ENCODE measurements at places on chromosomes 5 and 9. TPM values are rescaled to one million over a fixed set of nuclear protein-coding genes. Genes with fewer than 3 reads are reported as not detected.
A peak's percentile ranks its signal among the peaks of the same experiment; 100 is the strongest.

DNA sequence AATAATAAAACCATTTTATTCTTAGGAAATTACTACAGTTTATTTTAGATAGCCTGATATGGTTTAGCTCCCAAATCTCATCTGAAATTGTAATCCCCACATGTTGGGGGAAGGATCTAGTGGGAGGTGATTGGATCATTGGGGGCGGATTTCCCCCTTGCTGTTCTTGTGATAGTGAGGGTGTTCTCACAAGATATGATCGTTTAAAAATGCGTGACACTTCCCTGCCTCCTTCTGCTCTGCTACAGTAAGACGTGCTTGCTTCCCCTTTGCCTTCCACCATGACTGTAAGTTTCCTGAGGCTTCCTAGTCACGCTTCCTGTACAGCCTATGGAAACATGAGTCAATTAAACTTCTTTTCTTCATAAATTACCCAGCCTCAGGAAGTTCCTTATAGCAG lies 122.4 kb upstream of the FGF10 start:
- H3K27me3 ChIP-seq: no peaks in the 10 kb centered on the region
- no peaks in the 10 kb centered on the region for H3K36me3 ChIP-seq
- no peak overlapping the region for H3K27ac ChIP-seq
- H3K4me1 ChIP-seq: no peaks in the 10 kb centered on the region
- no peak for DNase-seq
- H3K4me3 ChIP-seq: no peak overlapping the region

SPINK1 gene
- total RNA-seq: 74.5 TPM

CCNH gene
- 50.1 TPM for total RNA-seq

- H3K4me3 ChIP-seq: no peak overlapping the region
- no peaks in the 10 kb centered on the region for H3K4me1 ChIP-seq
- H3K27ac ChIP-seq: no peak overlapping the region
- H3K27me3 ChIP-seq: no peaks in the 10 kb centered on the region
Observed at GRCh38 chr5:158060212-158060611, 201.3 kb upstream of the CLINT1 start.

CYLC2 gene
- not detected for total RNA-seq

- H3K27ac ChIP-seq: no peak overlapping the region
- H3K4me1 ChIP-seq: no peaks in the 10 kb centered on the region
- H3K36me3 ChIP-seq: no peaks in the 10 kb centered on the region
- no peaks in the 10 kb centered on the region for H3K27me3 ChIP-seq
- H3K4me3 ChIP-seq: no peak overlapping the region
- DNase-seq: no peak
Observed at GRCh38 chr9:26170190-26170589, 491.9 kb upstream of the TUSC1 start.

DNA sequence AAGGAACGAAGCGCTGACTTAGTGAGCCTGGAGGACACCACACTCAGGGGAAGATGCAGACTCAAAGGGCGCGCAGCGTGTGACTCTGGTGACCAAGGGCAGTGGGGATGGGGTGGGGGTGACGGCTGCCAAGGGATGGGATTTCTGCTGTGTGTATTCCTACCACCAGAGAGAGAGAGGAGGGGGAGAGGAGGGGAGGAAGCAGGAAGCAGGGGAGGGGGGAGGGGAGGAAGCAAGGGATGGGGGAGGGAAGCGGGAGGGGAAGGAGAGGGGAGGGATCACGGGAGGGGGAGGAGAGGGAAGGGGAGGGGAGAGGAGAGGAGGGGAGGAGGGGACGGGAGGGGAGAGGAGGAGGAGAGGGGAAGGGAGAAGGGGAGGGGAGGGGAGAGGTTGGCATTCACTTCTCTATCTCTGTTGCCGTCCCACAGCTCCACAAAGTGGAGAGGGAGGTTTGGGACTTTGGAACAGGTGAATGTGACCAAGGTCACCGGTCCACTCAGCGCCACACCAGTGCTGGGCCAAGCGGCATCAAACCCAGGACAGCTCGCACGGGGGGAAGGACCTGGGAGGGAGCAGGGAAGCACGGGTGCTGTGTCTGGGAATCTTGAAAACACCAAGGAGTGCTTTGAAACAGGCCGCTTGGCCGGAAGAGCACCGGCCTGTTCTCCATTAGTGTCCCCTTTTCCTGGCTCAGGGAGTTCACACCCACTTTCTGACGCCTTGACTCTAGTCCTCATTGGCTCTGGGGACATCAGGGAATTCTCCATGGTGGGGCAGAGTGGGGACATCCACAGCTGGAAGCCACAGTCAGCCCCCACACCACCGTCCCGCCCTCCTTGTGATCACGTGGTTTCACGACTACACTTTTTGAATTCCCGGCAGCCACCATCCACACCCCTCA lies 77.4 kb downstream of the VAV2 start:
- H3K36me3 ChIP-seq: no peaks in the 10 kb centered on the region
- H3K27ac ChIP-seq: no peak overlapping the region
- H3K4me1 ChIP-seq: peaks cover 15% of the 10 kb centered on the region
- no peaks in the 10 kb centered on the region for H3K27me3 ChIP-seq
- no peak for DNase-seq
- H3K4me3 ChIP-seq: no peak overlapping the region

CTSV gene
- total RNA-seq: 1.1 TPM

PCDHA2 gene
- 0.18 TPM for total RNA-seq

GRCh38 chr5:146647656-146648199 lies 131.7 kb upstream of the GPR151 start:
- no peaks in the 10 kb centered on the region for H3K4me1 ChIP-seq
- no peaks in the 10 kb centered on the region for H3K27me3 ChIP-seq
- no peaks in the 10 kb centered on the region for H3K36me3 ChIP-seq

NPR3 gene
- total RNA-seq: 16.5 TPM

DNA sequence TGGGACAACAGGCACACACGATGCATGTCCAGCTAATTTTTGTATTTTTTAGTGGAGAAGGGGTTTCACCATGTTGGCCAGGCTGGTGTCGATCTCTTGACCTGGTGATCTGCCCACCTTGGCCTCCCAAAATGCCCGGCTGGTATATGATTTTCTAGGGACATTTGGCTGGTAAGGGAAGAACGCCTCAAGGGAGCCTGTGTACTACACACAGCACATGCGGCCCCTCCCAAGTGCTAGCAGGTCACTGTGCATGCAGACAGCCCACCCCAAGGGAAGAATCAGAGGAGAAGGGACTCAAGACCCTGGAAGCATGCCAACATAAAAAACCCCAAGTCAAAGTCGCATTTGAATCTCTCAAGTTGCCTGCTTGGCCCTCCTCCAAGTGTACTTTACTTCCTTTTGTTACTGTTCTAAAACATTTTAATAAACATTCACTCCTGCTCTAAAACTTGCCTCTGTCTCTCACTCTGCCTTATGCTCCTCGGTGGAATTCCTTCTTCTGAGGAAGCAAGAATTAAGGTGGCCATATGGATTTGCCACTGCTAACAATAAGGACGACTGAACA lies 24.3 kb upstream of the OTULINL start:
- peaks cover 36% of the 10 kb centered on the region for H3K4me1 ChIP-seq
- peak overlapping the region; percentile 5 for H3K27ac ChIP-seq
- H3K27me3 ChIP-seq: no peaks in the 10 kb centered on the region

LRRC19 gene
- total RNA-seq: not detected

DNA sequence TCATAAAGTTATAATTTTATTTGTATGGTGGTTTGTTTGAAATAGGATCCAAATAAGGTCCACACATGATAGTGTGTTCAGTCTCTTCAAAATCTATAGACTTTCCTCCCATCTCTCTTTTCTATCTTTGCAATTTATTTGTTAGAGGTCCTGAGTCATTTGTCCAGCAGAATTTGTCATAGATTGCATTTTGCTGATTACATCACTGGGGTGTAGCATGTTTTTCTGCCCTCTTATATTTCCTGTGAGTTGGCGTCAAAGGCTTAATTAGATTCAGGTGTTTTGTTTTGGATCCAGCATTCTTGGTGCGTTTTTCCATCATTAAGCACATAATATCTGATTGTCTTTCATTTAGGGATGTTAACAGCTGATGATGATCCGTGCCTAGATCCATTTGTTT lies 15.0 kb downstream of the CYFIP2 start:
- no peak overlapping the region for H3K4me3 ChIP-seq
- H3K36me3 ChIP-seq: no peaks in the 10 kb centered on the region
- H3K4me1 ChIP-seq: peaks cover 35% of the 10 kb centered on the region
- no peaks in the 10 kb centered on the region for H3K27me3 ChIP-seq

DNA sequence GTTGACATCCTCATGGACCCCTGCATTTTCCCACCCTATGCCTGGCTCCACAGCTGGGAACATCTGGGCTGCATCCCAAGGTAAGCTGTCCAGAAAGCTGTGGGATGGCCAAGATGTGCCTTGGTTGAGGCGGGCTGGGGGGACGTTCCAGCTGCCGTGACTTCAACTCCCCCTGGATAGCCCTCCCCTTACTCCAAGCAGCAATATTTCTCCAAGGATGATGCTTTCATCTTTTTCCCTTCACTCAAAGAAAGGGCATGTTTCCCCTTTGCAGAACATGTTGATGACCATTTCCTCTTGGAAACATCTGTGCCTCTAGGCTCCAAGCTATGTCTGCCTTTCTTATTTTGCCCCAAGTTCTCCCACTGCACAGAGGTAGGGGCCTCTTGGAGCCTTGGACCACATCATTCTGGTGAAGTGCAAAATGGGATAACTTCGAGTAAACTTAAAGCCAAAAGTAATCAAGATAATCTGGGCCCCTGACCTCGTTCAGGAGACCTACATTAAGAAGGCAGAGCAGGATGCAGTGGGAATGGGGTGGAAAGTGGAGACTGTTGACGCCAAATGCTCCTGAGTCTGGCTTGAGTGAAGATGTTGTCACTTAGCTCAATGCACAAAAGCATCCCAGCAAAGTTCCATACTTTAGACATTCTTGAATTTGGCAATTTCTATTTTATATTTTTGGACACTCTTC lies 175.2 kb downstream of the GAS1 start:
- H3K36me3 ChIP-seq: no peaks in the 10 kb centered on the region
- no peaks in the 10 kb centered on the region for H3K27me3 ChIP-seq
- DNase-seq: no peak
- H3K4me1 ChIP-seq: no peaks in the 10 kb centered on the region
- H3K27ac ChIP-seq: no peak overlapping the region

DNA sequence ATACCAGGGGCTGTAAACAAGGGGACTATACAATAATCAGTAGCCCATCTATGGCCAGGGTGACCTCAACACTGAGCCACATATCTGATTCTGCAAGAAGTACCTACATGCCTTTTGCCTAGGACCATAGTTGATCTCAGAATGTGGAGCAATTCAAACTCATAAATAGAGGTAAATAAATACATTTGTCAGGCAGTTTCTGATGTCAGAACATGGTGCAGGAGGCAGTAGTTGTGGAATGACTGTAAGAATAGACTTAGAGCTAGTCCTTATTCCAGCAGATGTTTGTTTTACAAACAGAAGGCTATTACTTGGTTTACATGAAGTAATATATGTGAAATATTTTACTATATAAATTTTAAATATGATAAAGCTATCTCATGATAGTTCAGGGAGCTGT lies 330.7 kb upstream of the DAB2 start:
- H3K27me3 ChIP-seq: no peaks in the 10 kb centered on the region
- peaks cover 8% of the 10 kb centered on the region for H3K4me1 ChIP-seq
- no peak overlapping the region for H3K4me3 ChIP-seq
- no peak for DNase-seq

ADAMTS6 gene
- 6.3 TPM for total RNA-seq

GRCh38 chr5:122515709-122516431 lies 203.8 kb downstream of the SNCAIP start:
- H3K36me3 ChIP-seq: no peaks in the 10 kb centered on the region
- DNase-seq: peak; percentile 38
- H3K27ac ChIP-seq: no peak overlapping the region
- no peaks in the 10 kb centered on the region for H3K27me3 ChIP-seq
- H3K4me1 ChIP-seq: no peaks in the 10 kb centered on the region
- no peak overlapping the region for H3K4me3 ChIP-seq

DNA sequence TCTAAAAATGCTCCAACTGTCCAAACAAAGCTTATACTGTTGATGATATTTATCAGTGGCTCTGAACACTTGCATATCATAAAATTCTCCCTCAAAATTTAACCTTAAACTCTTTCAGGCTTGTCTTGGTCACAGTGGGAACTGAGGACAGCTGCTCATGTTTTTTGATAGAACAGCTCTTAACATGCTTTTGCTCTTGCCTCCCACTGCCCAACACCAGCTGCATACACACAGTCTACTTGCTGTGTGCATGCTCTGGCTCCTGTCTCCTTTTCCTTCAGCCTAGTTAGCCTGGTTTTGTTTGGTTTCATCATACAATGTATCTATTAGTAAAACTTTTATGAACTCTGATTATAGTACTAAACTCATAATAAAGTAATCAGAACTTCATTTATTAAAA lies 64.6 kb downstream of the GHR start:
- H3K4me1 ChIP-seq: peaks cover 5% of the 10 kb centered on the region
- DNase-seq: no peak
- no peaks in the 10 kb centered on the region for H3K27me3 ChIP-seq
- H3K4me3 ChIP-seq: no peak overlapping the region
- H3K27ac ChIP-seq: no peak overlapping the region

DNA sequence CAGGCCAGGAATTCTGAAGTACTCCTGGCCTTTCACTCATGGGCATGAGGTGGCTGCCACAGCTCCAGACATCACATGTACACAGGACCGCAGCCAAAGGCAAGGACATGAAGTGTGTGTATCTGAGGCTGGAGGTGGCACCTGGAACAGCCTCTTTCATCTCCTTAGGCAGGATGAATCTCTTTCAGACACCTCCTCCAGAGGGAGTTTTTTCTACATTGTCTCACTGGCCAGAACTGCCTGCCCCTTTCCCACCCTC lies 142.8 kb downstream of the BARX1 start:
- no peak for DNase-seq
- H3K27ac ChIP-seq: no peak overlapping the region
- no peak overlapping the region for H3K4me3 ChIP-seq
- H3K36me3 ChIP-seq: no peaks in the 10 kb centered on the region

- no peak overlapping the region for H3K27ac ChIP-seq
- no peaks in the 10 kb centered on the region for H3K27me3 ChIP-seq
- no peaks in the 10 kb centered on the region for H3K4me1 ChIP-seq
- DNase-seq: no peak
Observed at GRCh38 chr5:171693412-171693811, 92.2 kb upstream of the SMIM23 start.

AQP7 gene
- 1.5 TPM for total RNA-seq

PCDHGA2 gene
- total RNA-seq: 2.0 TPM

- no peak for DNase-seq
- peaks cover 32% of the 10 kb centered on the region for H3K4me1 ChIP-seq
- no peaks in the 10 kb centered on the region for H3K36me3 ChIP-seq
- no peak overlapping the region for H3K4me3 ChIP-seq
- no peak overlapping the region for H3K27ac ChIP-seq
- H3K27me3 ChIP-seq: no peaks in the 10 kb centered on the region
Observed at GRCh38 chr5:54658010-54658409, 140.5 kb downstream of the SNX18 start.

DNA sequence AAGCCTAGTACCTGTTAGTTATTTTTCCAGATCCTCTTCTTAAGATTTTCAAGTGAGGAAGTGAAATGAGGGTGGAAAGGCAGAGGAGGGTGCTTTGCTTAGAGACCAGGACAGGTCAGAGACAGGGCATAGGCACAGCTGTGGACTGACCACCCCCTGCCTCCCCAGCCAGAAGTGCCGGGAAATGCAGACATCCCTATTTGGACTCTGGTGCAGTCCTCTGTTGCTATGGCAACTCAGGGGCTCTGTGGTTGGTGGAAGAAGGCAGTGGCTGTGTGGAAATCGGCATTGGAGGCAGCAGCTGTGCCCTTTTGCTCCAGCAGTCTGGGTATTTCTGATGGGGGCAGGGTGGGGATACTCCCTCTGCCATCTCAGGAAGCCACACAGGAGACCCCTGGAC lies 43.3 kb upstream of the NDFIP1 start:
- H3K27ac ChIP-seq: no peak overlapping the region
- peaks cover 8% of the 10 kb centered on the region for H3K4me1 ChIP-seq
- DNase-seq: no peak
- H3K36me3 ChIP-seq: no peaks in the 10 kb centered on the region

GRCh38 chr9:105290418-105290817 lies 46.0 kb downstream of the SLC44A1 start:
- H3K27me3 ChIP-seq: no peaks in the 10 kb centered on the region
- no peaks in the 10 kb centered on the region for H3K36me3 ChIP-seq
- peak; percentile 25 for DNase-seq
- H3K4me1 ChIP-seq: peaks cover 20% of the 10 kb centered on the region
- no peak overlapping the region for H3K27ac ChIP-seq

ADAMTS12 gene
- total RNA-seq: 34.4 TPM
